ENCODE measurements at places on chromosomes 4 and X.

- DNase-seq: no peak
Observed at GRCh38 chrX:140507982-140508305, 3.1 kb upstream of the SOX3 start.

GRCh38 chr4:106421441-106422296, 53.1 kb upstream of the GIMD1 start:
- no peak for DNase-seq

- no peak for DNase-seq
Observed at GRCh38 chr4:54495641-54496040, 162.1 kb upstream of the KIT start.

DNA sequence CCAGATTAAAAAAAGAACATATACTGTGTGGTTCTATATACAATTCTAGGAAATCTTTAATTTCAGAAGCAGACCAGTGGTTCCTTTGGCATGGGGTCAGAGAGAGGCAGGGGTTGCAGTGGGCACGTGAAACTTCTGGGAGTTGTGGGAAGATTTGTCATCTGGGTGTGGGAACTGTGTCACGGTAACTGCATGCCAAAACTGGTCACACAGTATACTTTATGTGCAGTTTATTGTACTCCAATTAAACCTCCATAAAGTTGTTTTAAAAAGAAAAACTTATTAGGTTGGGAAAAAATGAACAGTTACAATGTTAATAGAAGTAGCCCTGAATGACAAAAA, 26.7 kb upstream of the STS start:
- DNase-seq: no peak

- DNase-seq: no peak
Observed at GRCh38 chrX:9048801-9049200, 14.9 kb upstream of the FAM9B start.

DNA sequence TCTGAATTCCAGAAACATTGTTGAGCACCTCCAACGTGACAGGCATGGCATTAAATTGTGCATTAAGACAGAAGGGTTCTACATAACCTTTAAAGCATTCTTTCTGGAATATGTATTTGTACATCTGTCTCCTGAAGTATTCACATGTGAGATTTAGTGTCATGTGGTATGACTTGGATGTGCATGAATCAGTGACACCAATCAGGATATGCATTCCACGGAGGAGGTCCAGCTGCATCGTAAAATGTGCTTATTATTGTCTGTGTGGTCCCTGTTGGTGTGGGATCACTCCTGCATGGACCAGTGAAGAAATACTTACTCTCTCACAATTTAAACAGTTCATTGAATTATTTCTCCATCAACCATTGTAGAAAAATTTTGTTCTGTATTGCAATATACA, 149.0 kb downstream of the MID1 start:
- no peak for DNase-seq

DNA sequence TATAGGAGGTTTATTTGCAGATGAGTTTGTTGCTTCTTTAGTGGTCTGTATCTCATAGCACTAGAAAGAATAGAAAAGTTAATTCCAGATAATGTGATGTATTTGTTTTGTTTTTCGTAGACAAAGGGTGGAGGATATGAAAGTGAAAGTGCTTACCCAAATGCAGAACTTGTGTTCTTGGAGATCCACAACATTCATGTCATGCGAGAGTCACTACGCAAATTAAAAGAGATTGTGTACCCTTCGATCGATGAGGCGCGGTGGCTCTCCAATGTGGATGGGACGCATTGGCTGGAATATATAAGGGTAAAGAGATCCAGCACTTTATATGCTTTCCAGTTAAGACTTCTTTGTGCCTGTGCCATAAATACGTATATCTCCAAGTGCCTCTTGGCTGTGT, 43.3 kb downstream of the MTMR1 start:
- DNase-seq: no peak

DNA sequence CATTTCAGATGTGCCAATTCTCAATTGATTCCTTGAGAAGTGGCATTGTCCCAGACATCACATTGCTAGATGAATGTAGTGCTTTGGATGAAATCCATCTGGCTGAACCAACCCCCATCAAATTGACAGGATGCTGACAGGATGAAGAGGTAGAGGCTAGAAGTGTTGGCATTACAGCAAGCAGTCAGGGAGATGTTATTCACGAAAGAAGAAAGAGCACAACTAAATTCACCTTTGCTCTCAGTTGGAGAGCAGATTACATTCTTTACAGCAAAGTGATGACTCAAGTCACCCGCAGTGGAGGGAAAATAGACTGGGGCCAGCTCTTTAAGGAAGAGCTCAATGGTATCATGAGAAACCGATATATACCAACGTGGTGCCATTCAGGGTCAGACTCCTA, 259.6 kb downstream of the C4orf33 start:
- no peak for DNase-seq

- DNase-seq: no peak
Observed at GRCh38 chr4:187504974-187505797, 490.4 kb upstream of the ZFP42 start.
